Stimulated activated CD4-positive, alpha-beta T cell treated with anti-CD3 and anti-CD28 coated beads, Interleukin-12 subunit alpha, Interleukin-12 subunit beta, amount 100 ng/mL, for 24 hours (primary cell): ENCODE measurements at places on chromosomes 1 and 21.

- no peak for DNase-seq
Measured at GRCh38 chr1:232891656-232892317, 58.6 kb upstream of the NTPCR start.

DNA sequence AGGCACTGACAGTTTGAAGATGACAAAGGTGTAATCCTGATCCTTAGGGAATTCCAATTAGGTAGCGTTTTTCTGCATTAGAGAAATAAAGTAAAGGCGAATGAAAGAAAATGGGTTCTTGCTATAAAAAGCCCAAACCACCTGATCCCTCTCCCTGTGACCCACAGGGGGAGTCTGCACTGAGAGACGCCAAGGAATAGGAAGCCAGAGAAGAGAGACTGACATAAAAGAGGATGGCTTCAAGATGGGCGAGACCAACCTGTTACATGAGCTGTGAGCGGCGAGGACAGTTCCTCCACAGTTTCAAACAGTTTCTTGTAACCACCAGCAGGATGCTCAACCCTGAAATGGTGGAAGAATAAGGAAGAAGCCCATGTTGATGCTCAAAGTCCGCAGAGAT, 1.4 kb downstream of the RPE65 start:
- no peak for DNase-seq

GRCh38 chr1:44620072-44620471, 54.2 kb downstream of the TMEM53 start:
- no peak for DNase-seq

- DNase-seq, result no peak
Measured at GRCh38 chr1:98688110-98688739, 26.7 kb downstream of the SNX7 start.

DNA sequence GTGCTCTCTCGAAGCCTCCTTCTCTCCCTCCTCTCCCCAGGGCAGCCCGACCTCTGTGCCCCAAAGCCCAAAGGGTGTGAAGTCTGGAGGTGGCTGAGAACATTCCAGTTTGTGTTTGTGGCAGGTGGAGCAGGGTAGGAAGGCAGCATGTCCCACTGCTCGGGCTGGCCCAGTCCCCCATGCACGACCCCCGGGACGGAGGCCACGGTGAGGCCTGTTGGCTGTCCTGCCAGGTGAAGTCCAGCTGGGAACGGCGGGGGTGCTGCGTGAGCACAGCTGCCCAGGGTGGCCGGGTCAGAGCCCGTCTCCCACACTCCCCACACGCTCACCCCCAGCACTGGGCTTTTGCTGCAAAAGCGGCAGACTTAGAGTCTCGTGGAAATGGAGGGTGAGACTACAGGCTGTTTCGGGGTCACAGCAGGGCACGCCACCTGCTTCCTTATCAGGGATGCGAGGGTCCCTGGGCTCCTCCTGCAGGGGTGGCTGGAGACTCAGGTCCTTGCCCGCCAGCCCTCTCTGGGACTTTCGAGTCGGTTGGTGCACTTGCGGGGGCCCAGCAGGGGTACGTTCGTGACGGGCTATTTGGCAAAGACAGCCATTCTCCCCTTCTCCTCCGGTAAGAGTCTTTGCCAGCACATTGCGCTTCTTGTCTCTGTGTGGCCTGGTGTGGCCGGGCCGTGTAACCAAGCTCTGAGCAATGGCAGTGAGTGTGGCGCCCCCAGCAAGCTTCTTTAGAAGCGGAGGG, 40.3 kb downstream of the MORN1 start:
- no peak for DNase-seq

DNA sequence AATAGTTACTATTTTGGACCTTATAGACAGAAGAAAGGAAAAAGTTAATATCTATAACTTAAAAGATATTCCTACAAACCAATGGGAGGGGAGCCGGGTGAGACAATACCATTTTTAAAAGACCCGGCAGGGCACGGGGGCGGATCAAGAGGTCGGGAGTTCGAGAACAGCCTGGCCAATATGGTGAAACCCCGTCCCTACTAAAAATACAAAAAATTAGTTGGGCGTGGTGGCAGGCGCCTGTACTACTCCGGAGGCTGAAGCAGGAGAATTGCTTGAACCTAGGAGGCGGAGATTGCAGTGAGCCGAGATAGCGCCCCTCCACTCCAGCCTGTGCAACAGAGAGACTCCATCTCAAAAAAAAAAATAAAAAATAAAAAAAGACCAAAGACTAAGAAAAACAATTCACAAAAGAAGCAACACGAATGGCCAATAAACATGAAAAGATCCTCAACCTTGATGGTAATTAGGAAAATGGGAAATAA, 1.2 kb upstream of the PSMB2 start:
- no peak for DNase-seq

DNA sequence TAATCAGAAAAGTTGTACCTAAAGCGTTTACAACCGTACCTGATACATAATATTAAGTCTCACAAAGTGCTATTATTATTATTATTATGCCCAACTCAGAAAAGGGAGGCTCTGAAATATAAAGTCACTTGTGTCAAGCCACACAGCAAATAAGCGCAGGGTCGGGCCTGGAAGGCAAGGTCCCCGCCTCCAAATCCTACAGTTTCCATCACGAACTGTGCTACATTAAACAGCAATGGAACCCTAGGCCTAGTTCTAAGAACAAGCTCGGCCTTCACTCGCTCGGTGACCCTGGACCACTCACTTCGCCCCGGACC, 549 bp downstream of the PARS2 start:
- DNase-seq, result peak; percentile 7

DNA sequence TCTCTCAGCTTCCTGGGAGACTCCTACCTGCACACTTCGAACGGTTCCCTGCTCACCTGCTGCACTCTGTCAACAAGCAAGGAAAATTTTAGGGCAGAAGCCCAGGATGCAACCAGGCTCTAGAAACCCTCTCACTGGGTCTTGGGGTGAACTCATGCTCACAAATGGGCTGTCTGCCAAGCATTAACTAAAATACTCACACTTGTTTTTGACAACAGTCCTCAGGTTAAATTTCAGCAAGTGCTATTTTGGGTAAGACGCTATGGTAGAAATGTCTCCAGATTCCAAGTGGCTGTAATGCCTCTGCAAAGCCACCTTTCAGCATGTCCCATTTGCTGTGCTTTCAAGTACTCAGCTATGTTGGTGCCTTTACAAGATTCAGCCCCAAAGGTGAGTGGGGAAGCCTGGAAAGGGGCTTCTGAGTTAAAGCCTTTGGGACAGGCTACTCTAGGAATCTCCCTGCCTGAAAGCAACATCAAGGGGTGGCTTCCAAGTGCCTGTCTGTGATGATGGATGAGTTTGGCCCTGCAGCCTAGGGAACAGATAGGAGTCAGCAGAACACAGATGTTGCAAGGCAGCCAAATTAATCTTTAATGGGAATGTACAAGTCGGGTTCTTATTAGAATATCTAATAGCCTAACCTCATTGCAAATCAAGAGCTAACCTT, 211.9 kb upstream of the SPAG17 start:
- no peak for DNase-seq

GRCh38 chr1:69483246-69483645, 84.5 kb upstream of the LRRC7 start:
- DNase-seq, result no peak

- no peak for DNase-seq
Measured at GRCh38 chr1:54998677-54999076, at the start of gene BSND. Gene BSND, plus strand, starts transcription at chr1:54998933. Its CDS starts 254 bp downstream, at chr1:54999187.

- no peak for DNase-seq
Measured at GRCh38 chr1:199546323-199546722, 481.2 kb upstream of the NR5A2 start.

GRCh38 chr1:70490153-70490552, 79.1 kb downstream of the CTH start:
- DNase-seq, result no peak

GRCh38 chr1:224753491-224753890, 137.4 kb downstream of the CNIH3 start:
- no peak for DNase-seq

GRCh38 chr21:26077521-26077920, 93.0 kb downstream of the APP start:
- DNase-seq, result no peak

- DNase-seq, result no peak
Measured at GRCh38 chr1:57881639-57882038, 457.8 kb upstream of the DAB1 start.

- DNase-seq, result no peak
Measured at GRCh38 chr1:24514946-24515345, 12.3 kb downstream of the RCAN3 start.

GRCh38 chr1:154445040-154445472, 39.9 kb downstream of the IL6R start:
- no peak for DNase-seq

DNA sequence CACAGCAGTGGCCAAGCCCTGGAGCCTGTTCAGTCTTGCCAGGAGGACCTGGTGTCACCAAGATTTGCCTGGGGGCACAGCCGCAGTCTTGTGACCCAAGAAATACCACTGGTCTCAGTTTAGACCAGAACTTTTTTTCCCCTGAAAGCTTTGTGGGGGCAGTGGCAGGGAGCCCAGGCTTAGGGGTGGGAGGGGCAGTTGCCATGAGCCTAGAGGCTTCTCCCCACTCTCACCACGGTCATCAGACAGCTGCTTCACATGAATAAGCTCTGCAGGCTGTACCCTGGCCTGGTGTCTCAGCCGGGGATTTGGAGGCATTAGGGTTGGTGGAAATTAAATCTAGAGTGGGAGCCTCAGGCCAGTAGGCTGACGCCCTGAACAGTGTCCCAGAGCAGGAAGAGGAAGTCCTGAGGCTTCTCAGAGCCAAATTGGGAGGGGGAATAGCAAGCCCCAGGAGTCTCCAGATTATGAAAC, 73.7 kb downstream of the SLC16A1 start:
- DNase-seq, result no peak

DNA sequence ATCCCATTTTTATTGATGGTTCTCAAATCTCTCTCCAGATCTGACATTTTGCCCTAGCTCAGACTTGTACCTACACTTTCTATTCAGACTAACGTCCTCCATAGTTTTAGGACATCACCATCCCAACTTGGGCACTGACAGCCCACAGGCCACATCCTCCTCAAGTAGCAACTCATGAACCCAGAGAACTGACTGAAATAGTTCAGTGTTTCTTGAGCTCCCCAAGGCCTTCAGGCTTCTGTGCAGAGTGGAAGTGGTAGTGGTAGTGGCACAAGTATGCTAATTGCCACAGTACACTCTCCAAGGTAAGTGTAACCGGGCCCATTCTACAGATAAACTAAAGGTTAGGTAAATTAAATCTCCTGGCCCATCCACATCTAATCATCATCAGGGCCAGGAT, 112.6 kb downstream of the SLC45A1 start:
- no peak for DNase-seq

- no peak for DNase-seq
Measured at GRCh38 chr1:96843196-96843595, 121.6 kb downstream of the PTBP2 start.

DNA sequence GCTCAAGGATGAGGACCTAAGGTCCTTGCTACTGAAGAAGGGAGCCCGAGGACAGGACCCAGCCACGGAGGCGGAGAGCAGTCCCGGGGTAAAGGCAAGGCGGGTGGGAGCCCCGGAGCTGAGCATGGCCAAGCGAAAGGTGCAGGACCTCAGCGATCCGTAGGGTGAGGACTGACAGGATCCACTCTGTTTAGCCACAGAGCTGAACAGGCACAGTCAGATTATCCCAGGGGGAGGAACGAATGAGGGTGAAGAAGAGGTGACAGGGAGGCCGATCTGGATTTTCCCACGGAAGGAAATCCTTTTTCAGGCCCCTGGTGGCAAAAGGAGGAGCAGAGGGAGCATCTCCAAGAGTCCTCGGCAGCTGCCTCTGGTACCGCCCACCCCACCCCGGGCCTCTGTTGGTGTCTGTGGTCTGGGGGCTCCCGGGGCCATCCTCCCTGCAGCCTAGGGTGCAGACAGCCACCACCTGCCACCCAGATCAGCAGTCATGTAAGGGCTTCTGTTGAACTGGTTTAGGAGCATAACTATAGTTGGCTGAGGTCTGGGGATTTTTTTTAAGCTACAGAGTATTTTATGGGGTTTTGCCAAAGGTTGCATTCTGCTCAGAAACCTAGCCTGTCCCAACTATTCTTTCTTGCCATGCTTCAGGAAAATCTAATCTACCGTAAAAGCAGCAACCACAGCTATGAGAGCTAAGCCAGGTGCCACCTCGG, 32.3 kb upstream of the LBR start:
- DNase-seq, result no peak

- DNase-seq, result no peak
Measured at GRCh38 chr1:106200711-106201110, 855.8 kb upstream of the PRMT6 start.

DNA sequence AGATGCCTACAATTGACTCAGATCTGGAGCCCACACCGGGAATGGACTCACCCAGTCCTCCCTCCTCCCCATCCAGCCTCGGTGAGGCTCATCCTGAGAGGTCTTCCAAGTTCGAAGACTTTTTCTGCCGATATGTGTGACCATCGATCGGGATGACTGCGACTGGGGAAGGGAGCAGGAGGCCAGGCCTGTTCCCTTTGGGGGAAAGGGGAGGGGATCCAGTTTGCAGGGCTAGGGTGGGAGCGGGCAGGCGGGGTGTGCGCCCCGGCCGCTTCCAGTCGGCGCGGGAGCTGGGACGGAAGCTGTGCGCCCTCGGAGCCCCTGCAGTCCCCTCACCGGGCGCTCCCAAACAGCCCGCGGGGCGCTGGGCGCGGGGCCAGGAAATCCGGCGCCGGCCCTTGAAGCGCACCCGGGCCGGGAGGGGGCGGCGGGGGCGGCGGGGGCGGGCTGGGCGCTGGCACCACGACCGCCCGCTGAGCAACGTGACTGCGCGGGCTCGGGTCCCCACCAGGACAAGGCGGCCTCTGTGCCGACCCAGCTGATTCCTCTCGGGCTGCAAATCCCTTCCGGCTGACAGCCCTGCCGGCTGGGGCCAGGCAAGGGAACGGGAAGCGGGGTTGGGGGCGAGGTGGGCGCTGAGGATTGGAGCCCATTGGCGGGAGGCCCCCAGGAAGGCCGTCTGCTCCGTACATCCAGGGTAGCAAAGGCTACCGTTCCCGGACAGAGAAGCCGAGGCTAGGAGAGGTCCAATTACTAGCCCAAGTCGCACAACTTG, 103.9 kb downstream of the EBNA1BP2 start:
- DNase-seq, result no peak

DNA sequence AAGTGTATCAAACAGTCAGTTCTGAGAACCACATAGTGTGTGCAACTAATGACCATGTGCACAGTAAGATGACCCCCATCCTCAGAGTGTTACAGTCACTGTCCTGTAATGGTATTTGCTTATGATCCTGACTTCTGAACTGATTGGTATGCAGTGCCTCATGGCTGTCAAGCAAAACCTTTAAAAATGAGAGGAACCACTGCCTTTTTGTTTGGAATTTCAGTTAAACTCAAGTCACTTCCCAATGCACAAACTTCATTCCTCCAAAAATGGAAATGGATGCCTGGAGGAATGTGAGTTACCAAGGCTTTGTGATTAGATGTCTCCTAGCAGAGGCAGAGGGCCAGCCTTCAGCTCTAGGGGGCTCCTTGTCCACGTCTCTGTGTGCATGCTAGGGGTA, 10.5 kb downstream of the C1orf198 start:
- no peak for DNase-seq

GRCh38 chr1:164480285-164480907, 78.6 kb upstream of the PBX1 start:
- no peak for DNase-seq

- no peak for DNase-seq
Measured at GRCh38 chr21:42096566-42096965, 25.4 kb downstream of the UMODL1 start.
